Suppressor macrophage treated with lipopolysaccharide for 4 hours (primary cell): ENCODE measurements at places on chromosomes 13 and 19.

DNA sequence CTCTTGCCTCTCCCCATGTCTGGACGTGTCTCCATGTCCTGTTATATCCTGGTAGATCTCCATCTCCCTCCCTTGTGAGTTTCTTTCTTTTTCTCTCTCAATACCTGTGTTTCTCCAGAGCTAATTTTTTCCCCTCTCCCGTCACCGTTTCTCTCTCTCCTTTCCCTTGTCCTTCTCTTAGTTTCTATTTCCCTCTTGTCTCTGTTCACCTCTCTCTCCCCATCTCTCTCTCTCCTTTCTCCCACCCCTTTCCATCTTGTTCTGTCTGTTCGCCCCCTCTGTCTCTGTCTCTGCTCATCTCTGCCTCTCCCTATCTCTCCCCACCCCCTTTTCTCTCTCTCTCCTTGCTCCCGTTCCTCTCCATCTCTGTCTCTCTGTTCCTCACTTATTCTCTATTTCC, 13.0 kb downstream of the SLC8A2 start:
- DNase-seq = no peak

DNA sequence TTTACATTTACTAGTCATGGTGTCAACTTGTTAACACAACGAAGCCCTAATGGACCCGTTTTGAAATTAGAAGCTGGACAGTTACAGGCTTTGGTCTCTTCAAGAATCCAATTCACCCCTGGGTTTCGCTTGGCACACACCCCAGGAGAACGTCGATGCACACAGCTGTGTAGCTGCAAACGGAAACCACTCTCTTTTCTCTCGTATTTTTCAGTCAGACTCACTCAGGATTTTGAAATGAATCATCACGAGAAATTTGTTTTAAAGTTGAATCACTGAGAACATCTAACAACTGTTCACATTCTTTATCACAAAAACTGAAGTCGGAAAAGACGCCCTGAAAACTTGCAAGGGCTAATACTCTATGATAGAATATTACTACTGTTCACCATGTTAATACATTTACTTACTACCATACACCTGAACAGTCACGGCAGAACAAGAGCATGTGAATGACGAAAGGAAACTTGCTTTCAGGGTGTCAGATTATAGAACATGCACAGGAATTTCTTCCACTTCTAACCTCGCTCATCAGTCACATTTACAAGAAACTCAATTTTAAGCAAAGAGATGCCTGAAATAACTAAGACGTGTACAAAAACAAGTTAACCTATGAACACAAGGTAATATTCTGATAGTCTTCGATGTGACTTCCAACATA, 4.7 kb downstream of the PNMA8A start:
- no peak for DNase-seq

GRCh38 chr19:35249848-35250711, 1.3 kb downstream of the LSR start:
- DNase-seq = no peak

- DNase-seq = peak; percentile 90
Observed at GRCh38 chr19:17522988-17523872, 11.8 kb downstream of the PGLS start.

- DNase-seq = no peak
Observed at GRCh38 chr13:55366676-55367075, 1774.0 kb upstream of the PRR20A start.

GRCh38 chr13:113782472-113782871, 23.4 kb downstream of the TMEM255B start:
- DNase-seq = no peak

GRCh38 chr13:60509601-60510386, 112.8 kb downstream of the TDRD3 start:
- no peak for DNase-seq

- no peak for DNase-seq
Observed at GRCh38 chr19:18484992-18485391, 36.9 kb downstream of the ELL start.

DNA sequence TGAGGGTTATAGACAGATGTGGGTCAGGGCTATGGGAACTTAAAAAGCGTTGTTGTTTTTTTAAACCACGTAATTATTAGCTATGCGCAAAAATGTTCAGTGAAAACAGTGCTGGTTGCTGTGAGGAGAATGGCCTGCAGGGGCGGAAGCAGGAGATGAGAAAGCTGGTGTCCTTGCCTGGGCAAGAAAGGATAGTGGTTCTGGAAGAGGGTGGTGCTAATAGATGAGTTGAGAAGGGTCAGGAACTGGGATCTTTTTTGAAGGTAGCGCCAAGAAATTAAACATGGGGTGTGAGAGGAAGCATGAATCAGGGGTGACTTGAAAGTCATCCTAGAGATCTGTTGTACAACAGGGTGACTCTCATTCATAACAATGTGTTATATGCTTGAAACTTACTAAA, 4.8 kb upstream of the SMG9 start:
- DNase-seq = no peak

DNA sequence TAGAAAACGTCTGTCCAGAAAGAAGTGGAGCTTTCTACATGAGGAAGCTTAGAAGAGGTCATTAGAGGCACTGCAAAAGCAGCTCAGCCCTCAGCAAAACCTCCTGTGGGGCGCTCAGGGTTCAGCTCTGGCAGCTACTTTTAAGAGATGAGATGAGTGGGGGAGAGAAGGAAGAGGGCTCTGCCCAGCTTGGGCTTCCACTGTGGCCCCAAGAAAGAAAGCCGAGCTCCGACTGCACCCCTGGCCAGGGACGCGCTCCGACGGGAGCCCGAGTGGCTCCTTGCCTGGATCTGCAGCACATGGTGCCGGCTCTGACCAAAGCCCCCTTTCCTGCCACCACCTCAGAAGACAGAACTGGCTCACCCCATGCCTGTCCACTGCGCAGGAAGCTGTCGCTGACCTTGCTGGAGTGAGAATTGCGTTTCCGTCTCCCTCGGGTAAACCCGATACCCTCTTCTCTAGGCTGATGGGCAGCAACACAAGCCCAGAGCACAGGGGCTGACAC, 36.4 kb downstream of the NAXD start:
- no peak for DNase-seq

- no peak for DNase-seq
Observed at GRCh38 chr19:18814063-18814462, 17.7 kb upstream of the UPF1 start.

- DNase-seq = no peak
Observed at GRCh38 chr13:87954091-87954490, 282.9 kb downstream of the SLITRK5 start.

- DNase-seq = peak; percentile 11
Observed at GRCh38 chr19:9995084-9995483, 15.2 kb downstream of the COL5A3 start.

GRCh38 chr13:60448907-60449510, 52.0 kb downstream of the TDRD3 start:
- peak; percentile 58 for DNase-seq

DNA sequence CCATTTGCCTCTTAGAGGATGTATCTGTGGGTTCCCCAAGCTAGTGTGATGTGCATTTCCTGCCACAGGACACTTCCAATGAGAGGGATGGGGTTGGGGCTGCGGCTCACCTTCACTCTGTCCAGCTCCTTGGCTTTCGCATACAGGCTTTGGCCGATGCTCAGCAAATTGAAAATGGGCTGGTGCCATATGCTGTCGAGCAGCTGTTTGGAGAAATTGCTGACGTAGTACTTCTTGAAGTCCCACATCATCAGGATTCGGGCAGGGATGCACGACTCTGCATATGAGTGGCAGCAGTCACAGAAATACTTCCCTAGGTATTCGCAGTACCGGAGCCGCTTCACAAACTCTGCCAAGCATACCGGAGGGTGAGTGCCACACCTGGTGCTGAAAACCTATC, 37.0 kb downstream of the RUBCNL start:
- no peak for DNase-seq

- DNase-seq = no peak
Observed at GRCh38 chr13:43787997-43788396, 1.2 kb upstream of the ENOX1 start.
